Stomach (tissue), 19 donors: ENCODE measurements at places on chromosomes 2 and 18. TPM values are rescaled to one million over a fixed set of nuclear protein-coding genes. Genes with fewer than 3 reads are reported as not detected.

MFSD2B gene
- not detected for total RNA-seq

IGFBP5 gene
- 923 TPM for total RNA-seq

GKN2 gene
- total RNA-seq, result 221 TPM

DNA sequence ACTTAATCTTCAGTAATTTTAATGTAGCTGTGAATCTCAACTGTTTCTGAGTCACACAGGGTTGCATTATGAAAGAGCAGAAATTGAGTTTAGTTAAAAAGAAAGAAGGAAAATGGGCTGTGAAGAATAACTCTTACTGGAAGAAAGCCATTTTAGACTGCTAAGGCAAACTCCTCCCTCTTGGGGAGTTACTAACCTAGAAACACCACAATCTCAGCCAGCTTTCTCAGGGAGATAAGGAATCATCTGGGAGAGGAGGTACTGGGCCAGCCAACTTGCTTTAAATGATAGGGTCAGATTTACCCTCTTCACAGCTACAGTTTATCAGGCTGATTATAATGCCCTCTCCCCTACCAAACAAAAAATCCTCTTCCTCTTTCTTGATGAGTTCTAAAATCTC is 119.5 kb downstream of the CCDC148 start:
- no peak for DNase-seq
- no peaks in the 10 kb centered on the region for H3K27me3 ChIP-seq
- H3K4me3 ChIP-seq, result no peak overlapping the region

- H3K4me1 ChIP-seq, result peaks cover 7% of the 10 kb centered on the region
- no peak overlapping the region for H3K4me3 ChIP-seq
- H3K27me3 ChIP-seq, result peaks cover 16% of the 10 kb centered on the region
- no peaks in the 10 kb centered on the region for H3K36me3 ChIP-seq
- no peak overlapping the region for H3K27ac ChIP-seq
These were observed 101.0 kb upstream of the LMAN1 start for GRCh38 chr18:59460072-59460420.

GRCh38 chr2:44705876-44706480 is 235.5 kb upstream of the SIX3 start:
- no peak overlapping the region for H3K4me3 ChIP-seq
- H3K4me1 ChIP-seq, result no peaks in the 10 kb centered on the region
- H3K36me3 ChIP-seq, result no peaks in the 10 kb centered on the region
- no peak overlapping the region for H3K27ac ChIP-seq
- no peak for DNase-seq

DNA sequence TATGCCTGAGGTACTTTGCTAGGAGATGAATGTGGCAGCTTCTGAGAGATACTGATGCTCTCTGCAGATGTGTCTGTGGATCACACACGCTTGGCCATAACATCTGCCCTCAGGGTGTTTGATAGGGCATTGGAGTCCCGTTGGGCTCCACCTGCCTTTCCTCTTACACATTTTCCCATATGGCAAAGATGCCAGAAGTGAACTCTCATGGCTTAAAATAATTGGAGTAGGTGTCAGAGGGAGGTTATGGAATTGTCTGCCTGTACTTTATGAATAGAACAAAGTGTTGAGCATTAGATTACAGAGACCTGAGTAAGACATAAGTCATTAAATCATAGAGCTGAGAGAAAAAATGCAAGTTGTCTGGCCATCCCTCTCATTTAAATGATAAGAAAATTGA is 75.3 kb upstream of the PNPT1 start:
- H3K27me3 ChIP-seq, result peaks cover 6% of the 10 kb centered on the region
- no peak for DNase-seq
- no peaks in the 10 kb centered on the region for H3K4me1 ChIP-seq
- no peak overlapping the region for H3K27ac ChIP-seq
